ENCODE measurements at places on chromosomes 6 and 20.

- peak; percentile 74 for DNase-seq
Measured at GRCh38 chr6:36094753-36095496, 35.4 kb upstream of the MAPK13 start.

GRCh38 chr6:41639809-41640371 is 1.6 kb downstream of the MDFI start:
- DNase-seq: peak; percentile 73

DNA sequence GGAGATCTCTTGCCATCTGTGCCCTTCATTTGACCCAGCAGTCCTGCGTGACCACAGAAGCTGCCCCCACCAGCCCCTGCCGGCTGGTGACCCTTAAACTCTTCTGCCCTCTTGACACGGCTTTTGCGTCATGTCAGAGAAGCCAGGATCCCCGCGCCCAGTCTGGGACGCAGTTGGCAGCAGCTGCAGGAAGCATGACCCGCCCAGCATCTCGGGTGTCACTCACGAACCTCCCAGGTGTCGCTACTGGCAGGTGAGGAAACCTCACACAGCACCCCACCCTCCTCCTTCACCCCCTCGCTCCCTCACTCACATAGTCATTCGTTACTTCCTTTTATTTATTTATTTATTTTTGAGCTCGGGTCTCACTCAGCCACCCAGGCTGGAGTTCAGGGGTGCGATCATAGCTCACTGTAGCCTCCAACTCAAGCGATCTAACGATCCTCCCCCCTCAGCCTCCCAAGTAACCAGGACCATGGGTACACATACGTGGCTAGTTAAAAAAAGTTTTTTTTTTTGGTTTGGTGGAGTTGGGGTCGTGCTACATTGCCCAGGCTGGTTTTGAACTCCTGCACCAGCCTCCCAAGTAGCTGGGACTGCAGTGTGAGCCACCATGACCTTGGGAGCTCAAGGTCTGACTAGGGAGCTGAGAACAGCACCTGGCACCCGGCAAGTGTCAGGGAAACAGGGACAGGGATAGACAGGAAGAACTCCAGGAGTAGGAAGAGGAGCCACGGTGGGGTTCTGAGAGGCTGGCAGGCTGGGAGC is 14.1 kb upstream of the SPDEF start:
- DNase-seq: no peak

DNA sequence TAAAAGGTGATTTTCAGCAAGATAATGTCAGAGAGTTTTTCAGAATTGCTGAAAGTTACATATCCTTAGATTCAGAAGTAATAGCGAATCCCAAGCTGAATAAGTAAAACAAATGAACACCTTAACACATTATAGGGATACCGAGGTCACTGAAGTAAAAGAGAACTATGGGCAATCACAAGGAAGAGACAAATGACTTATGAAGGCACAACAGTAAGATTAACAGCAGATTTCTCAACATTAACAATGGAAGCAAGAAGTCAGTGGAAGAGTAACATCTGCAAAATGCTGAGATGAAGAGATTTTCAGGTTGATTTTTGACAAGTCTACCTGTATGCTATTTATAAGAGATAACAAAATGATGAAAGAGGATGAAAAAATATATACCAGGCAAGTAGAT is 86.1 kb upstream of the EZR start:
- no peak for DNase-seq

GRCh38 chr20:16261733-16262273 is 311.4 kb downstream of the KIF16B start:
- no peak for DNase-seq

GRCh38 chr6:108619431-108620197 is 58.9 kb downstream of the FOXO3 start:
- no peak for DNase-seq

GRCh38 chr6:168033791-168034190 is 36.3 kb downstream of the KIF25 start:
- no peak for DNase-seq

DNA sequence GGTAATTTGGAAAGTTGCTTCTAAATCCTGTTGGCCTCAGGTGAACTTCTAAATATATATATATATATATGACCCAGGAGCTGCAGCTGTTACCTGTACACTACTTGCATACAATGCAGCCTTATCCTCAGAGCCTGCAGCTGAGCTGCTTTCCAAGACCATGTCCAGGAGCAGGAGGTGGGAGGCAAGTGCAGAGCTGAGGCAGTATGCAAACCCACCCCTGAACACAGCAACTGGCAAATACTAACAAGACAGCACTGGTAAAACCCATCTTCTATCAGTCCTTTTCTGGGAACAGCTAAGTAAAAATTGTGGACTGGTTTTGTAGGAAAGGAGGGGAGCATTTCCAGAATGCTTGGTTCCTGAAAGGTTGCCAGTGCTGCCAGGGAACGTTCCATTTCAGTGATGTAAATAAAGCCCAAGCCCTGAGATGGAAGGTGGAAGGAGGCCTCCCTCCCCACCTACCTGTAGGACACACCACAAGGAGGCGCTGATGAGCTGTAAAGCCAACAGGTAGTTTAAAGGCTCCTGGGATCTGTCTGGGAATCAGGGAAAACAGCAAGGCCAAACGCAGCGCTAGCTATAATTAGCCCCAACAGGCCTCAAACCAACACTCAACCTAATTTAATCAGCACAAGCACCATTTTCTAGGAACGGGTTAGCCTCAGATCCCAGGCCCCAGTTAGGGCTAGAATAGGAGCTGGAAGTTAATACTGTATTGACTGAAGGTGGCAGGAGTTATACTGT is 93.8 kb upstream of the MAP7 start:
- DNase-seq: peak; percentile 94

GRCh38 chr6:79453558-79454042 is 83.6 kb downstream of the LCA5 start:
- no peak for DNase-seq

- no peak for DNase-seq
Measured at GRCh38 chr6:71651636-71652035, 234.7 kb upstream of the RIMS1 start.

DNA sequence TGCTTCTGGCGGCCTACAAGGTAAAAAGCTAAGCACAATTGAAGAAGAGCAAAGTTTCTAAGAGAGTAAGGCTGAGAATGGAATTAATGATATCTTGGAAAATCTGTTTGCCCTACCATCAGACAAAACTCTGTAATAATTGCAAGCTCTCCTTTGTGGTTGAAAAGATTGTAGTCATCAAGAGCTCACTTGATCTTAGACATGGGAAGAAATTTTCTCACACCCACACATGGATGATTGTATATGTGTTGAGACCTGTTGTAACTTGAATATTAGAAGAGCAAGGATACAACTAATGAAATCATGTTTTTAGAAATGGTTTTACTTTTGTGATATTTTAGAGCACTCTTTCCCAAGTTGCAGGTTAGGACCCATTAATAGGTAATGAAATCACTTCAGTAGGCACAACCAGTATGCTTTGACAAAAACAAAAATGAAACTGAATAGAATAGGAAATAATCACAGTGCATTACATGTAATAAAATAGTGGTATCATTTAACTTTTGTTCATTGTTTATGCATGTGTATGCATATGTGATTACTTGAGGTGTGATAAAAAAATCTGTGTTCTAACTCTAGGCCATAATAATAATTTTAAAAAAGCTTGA is 14.0 kb downstream of the DCBLD1 start:
- no peak for DNase-seq

GRCh38 chr6:72972579-72972978 is 252.7 kb downstream of the KHDC1L start:
- no peak for DNase-seq

DNA sequence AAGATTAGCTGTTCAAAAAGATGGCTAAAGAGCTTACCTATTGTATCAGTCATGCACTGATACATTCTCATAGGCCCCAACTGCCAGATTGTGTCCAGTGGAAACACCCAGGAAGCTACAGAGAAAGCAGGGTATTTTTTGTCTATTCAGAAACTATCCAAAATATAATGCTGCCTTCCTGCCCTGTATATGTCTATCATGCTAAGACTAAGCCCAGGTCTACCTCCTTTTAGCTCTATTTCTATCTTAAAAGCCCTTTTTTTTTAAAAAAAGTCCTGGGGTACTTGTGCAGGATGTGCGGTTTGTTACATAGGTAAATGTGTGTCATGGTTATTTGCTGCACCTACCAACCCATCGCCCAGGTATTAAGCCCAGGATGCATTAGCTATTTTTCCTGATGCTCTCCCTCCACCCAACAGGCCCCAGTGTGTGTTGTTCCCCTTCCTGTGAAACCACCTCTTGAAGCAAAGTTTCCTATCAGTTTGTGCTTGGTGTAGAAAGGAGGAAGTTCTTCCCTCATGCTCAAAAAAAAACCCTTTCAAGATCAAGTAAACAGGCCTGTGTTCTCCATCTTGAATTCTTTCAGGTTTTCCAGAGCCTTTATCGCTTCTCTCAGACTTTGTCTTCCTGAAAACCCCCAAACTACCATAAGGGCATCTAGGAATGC is 514 bp downstream of the DEFB129 start:
- DNase-seq: no peak

DNA sequence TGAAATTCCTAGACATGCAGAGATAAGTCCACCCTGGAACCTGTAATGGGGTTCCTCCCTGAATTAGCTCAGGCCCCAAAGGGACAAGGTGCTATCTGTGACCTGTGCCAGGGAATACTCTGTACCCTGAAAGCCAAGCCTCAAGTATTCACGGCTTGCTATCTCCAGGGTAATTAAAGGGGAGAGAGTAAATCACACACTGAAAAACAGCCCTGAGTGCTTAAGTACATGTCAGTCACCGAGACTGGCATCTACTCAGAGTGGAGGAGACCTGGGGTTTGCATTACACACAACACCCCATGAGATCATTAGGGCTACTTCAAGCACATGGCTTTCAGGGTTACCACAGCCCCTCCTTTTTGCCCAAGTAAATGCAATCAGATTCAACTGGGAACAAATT is 188.1 kb downstream of the CD83 start:
- no peak for DNase-seq

- no peak for DNase-seq
Measured at GRCh38 chr6:92124200-92124651, 1295.1 kb downstream of the EPHA7 start.

GRCh38 chr6:41229721-41230120 is 1.6 kb downstream of the TREML4 start:
- DNase-seq: no peak

GRCh38 chr6:47073125-47074110 is 31.3 kb upstream of the ADGRF1 start:
- DNase-seq: peak; percentile 59

DNA sequence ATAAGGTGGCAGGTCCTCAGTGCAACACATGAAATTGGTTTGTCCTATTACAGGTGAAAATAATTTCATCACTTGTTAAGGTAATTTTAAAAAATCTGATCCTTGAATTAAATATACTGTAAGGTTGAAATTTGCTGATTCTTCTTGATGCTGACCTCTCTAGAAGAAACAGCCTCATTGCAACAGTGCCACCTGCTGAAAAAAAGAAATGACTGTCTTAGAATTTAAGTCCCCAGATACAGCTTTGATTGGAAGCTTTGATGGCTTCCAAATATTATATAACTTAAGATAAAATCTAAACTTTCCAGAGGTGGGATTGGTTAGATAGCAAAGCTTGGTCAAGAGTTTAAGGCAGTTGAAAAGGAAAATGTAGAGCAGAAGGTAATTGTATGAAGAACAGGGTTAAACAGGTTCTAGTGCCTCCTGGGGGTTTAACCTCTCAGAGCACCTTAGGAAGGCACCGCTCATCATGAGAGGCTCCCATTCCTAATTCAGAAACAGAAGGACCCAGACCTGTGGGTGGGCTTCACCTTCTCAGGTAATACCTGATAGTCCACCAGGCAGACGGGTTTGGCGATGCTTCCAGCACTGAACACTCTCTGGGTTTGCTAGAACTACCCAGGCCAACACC is 401.0 kb downstream of the PAX1 start:
- peak; percentile 61 for DNase-seq

DNA sequence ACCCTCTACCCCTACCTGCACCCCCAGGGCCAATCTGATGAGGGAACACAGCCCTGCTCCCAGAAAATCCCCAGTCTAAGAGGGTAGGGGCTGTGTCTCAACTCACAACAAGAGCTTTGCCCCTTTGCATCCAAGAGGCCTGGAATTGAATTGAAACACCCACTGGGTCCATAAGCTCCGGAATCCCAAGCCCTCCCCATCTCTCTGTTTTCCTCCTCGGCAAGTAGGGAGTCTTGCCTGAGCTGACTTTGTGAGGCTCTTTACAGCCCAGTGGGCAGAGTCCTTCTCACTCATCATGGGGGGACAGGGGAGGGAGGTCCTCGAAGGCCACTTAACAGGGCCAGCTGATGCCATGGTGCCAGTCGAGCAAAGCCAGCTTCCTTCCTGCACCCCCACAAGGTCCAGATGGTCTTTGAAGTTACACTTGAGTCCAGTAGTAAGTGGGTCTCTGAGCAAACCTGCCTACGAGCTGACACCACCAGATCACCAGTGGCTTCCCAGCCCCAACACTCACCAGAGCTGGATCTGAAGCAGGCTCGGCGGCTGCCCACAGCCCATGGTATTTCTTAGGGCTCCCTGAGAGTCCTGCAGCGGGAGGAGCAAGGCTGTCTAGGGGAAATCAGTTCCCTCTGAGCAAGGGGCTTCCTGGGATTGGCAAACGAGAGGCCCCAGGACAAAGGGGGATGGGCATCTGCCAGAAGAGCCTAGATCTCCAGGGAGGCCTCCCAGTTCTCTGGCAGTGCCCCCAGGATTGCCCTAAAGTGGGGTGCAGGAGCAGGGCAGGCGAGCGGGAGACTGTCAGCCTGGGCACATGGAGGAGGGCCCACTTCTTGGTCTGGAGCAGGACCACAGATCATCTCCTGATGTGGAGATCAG is 144.5 kb downstream of the VEGFA start:
- DNase-seq: no peak

DNA sequence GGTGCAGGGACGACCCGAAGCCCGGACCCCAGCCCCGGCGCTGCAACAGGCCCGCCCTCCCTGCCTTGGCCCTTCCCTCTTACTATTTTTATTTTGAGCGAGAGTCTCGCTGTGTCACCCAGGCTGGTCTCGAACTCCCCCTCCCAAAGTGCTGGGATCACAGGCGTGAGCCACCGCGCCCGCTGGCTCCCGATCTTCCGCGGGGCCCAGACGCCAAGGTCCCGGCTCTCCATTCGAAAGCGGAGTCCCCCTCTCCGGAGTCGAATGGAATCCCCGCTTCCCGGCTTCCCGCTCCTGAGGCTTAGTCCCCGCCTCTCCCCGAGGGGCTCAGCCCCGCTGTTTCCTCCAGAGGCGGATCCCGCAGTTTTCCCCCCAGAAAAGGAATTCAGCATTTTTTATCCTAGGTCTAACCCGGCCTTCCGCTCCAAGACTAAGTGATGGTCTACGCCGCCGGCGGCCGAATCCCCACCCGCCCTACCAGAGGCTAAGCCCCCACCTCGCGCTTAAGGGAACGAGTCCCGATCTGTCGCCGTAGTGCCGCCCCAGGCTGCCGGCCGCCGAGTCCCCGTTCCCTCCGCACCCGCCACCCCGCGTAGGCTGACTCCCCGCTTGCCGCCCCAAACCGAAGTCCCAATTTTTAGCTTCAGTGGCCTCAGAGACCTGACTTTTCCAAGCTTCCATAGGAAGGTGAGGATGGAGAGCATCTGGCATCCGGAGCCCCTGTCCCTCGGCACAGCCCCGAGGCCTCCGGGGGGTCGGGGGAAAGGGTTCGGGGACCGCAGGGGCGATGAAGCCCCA is 11.5 kb upstream of the TMC2 start:
- DNase-seq: peak; percentile 52

All from mesendoderm (in vitro differentiated cells).